ENCODE measurements at places on chromosomes 1 and 21.

DNA sequence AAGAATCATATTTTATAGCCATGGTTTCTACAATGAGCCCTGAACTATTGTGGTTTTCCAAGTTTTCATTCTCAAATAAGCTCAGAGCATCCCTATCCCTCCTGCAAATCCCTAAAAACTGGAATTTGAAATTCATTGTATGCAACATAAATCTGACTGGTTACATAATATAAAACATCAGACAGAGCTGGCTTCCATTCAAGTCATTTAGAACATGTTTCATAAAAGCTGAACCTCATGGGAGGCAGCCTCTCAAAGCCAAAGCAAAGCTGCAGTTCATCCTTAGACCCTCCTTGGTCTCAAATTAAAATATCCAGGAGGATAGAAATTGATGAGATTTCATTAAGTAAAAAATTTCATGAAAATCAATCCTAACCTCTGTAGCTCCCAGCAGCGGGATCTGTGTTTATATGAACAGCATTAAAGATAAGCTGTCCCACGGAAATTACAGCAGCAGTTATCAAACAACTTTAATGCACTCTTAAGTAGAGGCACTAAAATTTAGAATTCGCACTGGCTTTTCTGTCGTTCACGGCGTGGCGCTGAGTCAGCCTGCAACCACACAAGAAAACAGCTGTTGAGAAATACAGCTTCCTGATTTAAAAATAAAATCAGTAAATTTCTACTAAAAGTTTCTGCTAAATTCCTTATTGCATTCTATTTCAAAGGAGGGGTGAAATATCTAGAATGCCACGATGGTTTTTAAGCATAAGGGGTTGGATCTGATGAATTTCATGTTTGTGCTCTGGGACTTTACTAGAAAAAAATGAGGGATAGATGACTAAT lies 99.9 kb upstream of the TIAM1 start:
- DNase-seq: no peak

GRCh38 chr1:151294742-151295462 lies 12.8 kb downstream of the ZNF687 start:
- DNase-seq: no peak

DNA sequence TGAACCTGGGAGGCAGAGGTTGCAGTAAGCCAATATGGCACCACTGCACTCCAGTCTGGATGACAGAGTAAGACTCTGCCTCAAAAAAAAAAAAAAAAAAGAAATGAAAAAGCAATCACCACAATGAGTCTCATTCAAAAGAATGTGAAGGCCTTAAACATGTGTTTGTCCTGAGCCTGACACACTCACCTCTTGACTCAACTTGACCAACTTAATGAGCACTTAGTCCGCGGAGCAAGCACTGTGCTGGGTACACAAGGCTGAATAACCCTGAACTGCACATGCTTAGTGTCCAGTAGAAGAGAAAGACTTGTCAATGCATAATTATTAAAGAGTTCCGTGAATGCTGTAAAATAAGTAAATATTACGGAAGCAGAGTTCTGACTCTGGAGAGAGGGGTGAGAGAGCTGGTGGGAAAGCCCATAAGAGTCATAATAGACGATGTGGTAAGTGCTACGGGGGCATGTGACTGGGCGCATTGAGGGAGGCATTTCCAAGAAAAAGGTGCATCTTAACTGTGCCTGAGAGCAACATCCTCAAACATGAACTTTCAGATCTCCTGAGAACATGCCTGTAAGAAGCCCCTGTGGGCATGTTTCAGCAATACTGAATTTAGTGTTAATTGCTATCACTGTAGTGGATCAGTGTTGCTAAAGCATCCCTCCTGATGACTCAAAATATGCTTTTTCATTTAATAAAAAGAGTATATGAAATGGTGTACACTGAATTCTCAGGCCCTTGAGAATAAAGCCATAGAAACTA lies 27.2 kb downstream of the MCOLN2 start:
- no peak for DNase-seq

DNA sequence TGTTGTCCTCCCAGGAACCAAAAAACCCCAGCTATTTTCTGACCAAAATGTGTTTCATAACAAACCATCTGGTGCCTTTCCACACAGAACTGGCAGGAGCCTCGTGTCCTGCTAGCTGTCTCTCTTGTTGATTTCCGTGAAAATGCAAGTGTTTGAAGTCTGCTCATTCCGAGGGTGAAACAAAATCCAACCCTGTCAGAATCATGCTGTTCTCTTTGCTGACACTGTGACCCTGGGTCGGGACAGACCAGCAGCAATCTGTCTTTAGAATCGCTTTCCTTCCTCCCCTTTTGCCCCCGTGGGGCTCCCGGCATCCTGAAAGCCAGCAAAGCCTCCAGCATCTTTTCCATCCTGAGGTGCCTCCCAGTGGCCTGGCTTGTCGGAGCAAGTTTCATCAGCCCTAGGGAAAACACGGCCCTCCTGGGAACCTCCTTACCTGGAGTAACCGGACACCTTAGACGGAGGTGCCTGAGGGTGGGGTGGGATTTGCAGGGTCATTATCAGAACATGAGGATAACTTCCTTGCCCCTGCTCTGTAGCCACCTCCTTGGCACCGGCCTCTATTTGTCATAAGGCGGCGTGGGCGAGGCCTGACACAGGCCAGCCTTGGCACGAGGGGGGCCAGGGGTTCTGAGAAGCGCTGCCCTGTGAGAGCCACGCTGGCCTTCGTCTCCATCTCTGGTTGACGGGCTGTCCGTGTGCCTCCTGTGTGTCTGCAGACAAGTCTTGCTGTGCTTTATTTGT lies 24.9 kb downstream of the LDLRAP1 start:
- DNase-seq: no peak

DNA sequence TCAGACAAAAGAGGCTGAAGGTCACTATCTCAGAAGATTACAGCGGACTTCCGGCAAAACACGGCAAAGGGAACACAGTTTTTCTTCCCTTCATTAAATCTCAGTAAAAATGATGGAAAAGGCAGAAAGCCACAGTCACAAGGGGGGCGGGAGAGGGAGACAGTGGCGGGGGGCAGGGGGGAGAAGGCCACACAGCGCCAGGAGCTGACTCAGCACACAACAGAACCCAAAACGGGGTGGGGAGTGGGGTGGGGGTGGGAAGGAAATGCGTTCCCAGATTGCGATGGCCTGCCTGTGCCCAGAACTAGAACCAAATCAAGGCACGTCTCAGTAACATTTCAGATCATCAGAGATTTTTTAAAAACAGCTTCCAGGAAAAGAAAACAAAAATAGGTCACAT lies 13.4 kb downstream of the CFAP74 start:
- DNase-seq: no peak

DNA sequence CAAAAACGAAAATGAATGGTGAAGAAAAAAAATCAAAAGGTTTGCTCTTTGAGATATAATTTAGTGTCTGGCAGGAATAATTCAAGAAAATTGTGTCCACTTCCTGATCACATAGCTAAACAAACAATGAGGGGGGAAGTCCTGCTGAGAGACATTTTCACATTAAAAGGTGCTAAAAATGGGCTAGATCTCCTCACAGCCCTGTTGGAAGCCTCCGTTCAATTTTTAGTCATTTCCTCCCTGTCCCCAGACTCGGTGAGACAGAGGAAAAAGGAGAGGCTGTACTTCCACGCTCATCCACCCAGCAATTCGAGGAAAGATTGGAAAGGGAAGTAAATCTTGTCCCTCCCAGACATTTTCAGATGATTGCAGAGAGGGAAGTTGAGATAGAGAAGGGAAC lies 103.7 kb downstream of the BARHL2 start:
- DNase-seq: no peak
